ENCODE measurements at places on chromosomes 11 and 22. TPM values are rescaled to one million over a fixed set of nuclear protein-coding genes. Genes with fewer than 3 reads are reported as not detected.

The SCGB1A1 gene
- not detected for total RNA-seq

The SCT gene
- total RNA-seq: not detected

The P4HA3 gene
- 0.66 TPM for total RNA-seq

The NCAPD3 gene
- total RNA-seq: 18.7 TPM

The FGF19 gene
- not detected for total RNA-seq

The DEFB131B gene
- total RNA-seq: not detected

The GAS2 gene
- total RNA-seq: 2.4 TPM

The GTSE1 gene
- total RNA-seq: 1.4 TPM

The PRR14L gene
- 17.7 TPM for total RNA-seq

The AGBL2 gene
- 0.22 TPM for total RNA-seq

The HNRNPUL2 gene
- total RNA-seq: 28.0 TPM

The RBMXL2 gene
- not detected for total RNA-seq

The OR51E2 gene
- not detected for total RNA-seq

All from subcutaneous adipose tissue (tissue), 4 donors.